ENCODE measurements at places on chromosomes 3 and 15.

- no peak for DNase-seq
Observed at GRCh38 chr3:36317915-36318314, 62.4 kb upstream of the STAC start.

DNA sequence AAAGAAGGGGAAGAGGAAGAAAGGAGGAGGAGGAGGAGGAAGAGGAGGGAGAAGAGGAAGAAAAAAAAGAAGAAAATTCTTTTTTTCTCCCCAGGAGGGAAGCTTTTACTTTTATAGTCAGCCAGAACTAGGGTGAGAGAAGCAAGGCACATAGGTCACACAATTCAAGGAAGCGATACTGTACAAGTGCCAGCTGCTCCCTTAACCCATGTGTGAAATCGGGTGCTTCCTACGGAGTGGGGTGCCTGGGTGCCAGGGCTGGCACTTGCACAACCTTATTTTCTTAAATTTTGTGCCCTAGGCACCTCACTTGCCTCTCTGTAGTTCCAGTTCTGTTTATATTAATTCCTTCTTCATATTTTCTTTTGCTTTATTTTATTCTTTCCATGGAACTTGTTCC is 150.4 kb downstream of the LIPC start:
- DNase-seq = no peak

GRCh38 chr15:48507416-48508065 is 138.0 kb downstream of the FBN1 start:
- DNase-seq = peak; percentile 25

DNA sequence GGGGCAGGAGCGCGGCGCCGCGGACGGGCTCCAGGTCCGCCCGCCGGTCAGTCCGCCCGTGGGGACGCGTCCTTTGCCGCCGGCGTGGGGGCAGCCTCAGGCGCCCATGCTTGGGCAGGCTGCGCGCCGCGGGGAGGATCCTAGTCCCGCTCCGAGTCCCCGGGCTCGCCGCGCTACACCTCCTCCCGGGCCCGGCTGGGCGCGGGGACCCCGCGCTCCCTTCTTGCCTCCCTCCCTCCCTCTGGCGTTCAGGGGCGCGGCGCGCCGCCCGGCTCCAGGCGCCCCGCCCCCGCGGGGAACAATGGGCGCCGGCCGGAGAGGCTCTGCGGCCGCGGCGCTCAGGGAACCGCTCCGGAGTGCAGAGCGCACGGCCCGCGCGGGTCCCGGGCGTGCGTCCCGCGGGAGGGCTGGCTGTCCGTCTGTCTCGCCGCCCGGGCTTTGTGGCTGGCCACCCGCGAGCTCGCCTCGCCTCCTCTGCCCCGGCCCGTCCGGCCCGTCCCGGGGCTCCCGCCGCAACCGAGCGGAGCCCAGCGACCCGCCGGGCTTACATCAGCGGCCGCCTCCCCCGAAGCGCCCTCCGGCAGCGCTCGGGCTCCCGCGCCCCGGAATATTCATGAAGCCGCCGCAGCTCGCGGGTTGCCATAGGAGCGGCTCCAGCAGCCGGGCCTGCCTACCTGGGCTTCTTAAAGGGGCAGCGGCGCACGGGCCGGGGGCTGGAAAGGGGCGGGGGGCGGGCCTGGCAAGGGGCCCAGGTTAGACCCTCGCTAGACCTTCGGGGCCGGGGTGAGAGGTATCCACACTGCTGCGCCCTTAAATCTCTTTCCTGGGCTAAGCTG is at the start of gene HCN4:
HCN4 (minus strand) TSS at position 658 of the 836 bp plus-strand sequence. CDS start 688 bp downstream, outside the sequence.
- DNase-seq = no peak

- DNase-seq = no peak
Observed at GRCh38 chr3:26963361-26963743, 340.8 kb downstream of the LRRC3B start.

- DNase-seq = no peak
Observed at GRCh38 chr3:29488922-29489321, 208.1 kb downstream of the RBMS3 start.
